Germinal center (tissue), 1 donor: ENCODE measurements at places on chromosomes 7 and 10.

DNA sequence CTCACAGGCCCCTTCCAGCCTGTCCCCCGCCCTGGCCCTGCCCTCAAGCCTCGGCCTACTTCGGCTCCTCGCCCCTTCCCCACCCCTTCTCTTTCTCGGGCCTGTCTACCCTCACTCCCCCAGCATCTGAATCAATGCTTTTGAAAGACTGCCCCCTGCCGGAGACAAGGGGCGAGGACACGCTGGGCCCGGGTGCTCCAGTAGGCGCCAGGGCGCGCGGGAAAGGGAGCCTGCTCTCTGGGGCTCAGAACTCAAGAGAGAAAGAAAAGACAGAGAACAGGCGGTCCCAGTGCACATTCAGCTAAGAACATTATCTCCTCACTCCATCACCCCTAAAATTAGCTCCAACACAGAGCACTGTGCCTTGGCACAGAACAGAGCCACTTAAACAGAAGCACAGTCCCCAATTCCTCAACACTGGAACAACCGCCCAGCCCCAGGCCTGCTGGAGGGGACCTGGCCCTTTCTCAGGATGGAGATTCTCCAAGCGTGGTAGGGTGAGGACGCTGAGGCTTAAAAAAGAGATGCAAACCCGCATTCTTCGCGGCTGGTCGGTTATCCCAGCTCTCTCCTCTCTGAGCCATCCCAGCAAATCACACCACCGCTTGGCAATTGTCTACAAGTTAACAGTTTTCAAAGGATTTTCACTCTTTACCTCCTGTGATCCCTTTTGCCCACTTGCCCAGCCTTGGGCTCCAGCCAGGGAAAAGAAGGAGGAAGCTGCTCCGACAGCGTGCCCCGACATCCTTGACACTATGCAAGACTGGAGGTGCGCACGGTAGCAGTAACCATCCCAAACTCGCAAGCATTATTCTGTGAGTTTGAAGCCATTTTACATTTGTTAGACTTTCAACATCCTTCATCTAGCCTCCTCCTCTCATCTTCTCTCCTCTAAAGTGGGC lies 2.1 kb downstream of the GIGYF1 start:
- DNase-seq, result peak; percentile 85

GRCh38 chr7:152894295-152895170 lies 135.0 kb downstream of the ACTR3B start:
- peak; percentile 46 for DNase-seq

- DNase-seq, result no peak
Observed at GRCh38 chr10:52376694-52377354, 62.7 kb downstream of the DKK1 start.

- DNase-seq, result peak; percentile 69
Observed at GRCh38 chr10:103481974-103482531, 3.0 kb upstream of the CALHM3 start.

GRCh38 chr10:79067241-79068202 lies 1.2 kb upstream of the ZMIZ1 start:
- DNase-seq, result peak; percentile 87

- no peak for DNase-seq
Observed at GRCh38 chr7:31858055-31858454, 171.0 kb downstream of the PPP1R17 start.

- DNase-seq, result no peak
Observed at GRCh38 chr10:129322933-129323820, 143.9 kb upstream of the MGMT start.

- DNase-seq, result no peak
Observed at GRCh38 chr10:76618171-76618570, 1019.4 kb downstream of the KCNMA1 start.

- no peak for DNase-seq
Observed at GRCh38 chr10:60155943-60156683, 233.6 kb downstream of the ANK3 start.

DNA sequence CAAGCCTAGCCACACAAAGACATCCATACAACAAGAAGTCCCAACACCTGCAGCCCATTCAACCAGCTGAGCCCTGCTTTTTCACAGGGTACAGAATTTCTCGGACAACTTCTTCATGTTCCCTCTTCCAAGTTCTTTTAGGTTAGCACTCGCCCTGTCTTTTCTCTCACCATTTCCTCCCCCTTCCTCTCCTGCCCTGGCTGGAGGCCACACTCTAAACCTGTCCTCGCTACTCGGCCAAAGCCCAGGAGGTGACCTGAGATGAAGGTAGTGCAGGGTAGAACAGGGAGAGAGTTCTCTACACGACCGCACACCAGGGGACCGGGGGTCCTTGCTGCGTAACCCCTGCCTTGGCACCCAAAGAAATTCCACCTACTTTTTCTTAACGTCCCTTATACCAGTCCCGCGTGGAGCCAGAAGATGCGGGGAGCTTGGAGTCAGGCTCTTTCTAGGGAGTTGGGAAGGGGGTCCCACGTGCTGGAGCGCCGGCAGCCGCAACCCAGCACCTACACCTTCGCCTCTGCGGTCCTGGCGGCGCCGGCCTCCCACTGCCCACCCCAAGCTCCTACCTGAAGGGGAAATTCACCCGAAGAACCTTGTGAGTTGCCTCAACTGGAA lies 16.0 kb upstream of the DLX6 start:
- DNase-seq, result no peak

- DNase-seq, result no peak
Observed at GRCh38 chr10:11170993-11171851, 153.6 kb downstream of the CELF2 start.

DNA sequence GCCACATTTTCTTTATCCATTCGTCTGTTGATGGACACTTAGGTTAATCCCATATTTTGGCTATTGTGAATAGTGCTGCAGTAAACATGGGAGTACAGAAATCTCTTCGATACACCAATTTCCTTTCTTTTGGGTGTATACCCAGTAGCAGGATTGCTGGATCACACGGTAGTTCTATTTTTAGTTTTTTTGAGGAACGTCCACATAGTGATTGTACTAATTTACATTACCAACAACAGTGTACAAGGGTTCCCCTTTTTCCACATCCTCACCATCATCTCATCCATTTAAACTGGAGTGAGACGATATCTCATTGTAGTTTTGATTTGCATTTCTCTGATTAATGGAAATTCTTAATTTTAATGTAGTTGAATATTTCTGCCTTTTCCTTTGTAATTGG lies 19.3 kb downstream of the VKORC1L1 start:
- no peak for DNase-seq

GRCh38 chr7:126768836-126769235 lies 483.9 kb downstream of the GRM8 start:
- no peak for DNase-seq

GRCh38 chr7:3240826-3241430 lies 60.1 kb upstream of the SDK1 start:
- DNase-seq, result no peak

DNA sequence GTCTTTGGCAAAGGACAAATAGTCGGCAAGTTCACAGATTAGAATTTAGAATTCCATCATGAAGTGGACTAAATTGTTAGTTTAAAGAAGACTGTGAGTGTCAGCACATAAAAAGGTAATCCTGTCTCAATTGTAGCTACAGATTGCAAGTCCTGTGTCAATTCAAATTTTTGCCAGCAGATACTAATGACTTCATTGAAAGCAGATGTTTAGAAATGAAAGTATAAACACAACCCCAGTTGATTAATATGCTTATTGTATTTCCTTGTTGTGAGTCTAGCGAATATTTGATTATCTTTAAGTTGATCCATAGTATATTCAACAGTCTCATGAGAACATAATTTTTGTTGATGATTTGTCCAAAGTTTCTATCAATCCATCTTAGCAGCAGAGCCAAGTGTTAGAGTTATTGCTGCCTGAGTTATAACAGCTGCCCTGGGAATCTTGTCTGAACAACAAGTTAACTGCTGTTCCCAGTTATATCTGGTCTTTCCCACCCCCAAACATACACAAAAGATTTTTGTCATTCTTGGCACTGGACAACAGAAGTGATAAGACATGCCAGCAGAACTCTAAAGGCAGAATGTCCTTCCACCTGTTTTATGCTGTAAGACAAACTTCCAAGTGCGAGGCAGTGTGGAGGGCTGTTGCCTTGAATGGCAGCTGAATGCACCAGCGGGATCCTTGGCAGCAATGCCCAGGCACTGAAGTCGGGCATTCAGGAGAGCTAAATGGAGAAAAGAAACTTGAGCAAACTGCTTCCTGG lies 21.3 kb upstream of the HERPUD2 start:
- DNase-seq, result no peak
